CD4-positive, alpha-beta memory T cell (primary cell): ENCODE measurements at places on chromosomes 2 and 18. TPM values are rescaled to one million over a fixed set of nuclear protein-coding genes. Genes with fewer than 3 reads are reported as not detected.

POTEJ gene
- total RNA-seq: not detected

GRCh38 chr2:70396612-70397011, 94.7 kb upstream of the FAM136A start:
- DNase-seq: no peak

- DNase-seq: no peak
Observed at GRCh38 chr2:82636402-82637020, 1822.6 kb downstream of the SUCLG1 start.

- DNase-seq: no peak
Observed at GRCh38 chr2:71472019-71472418, 18.7 kb downstream of the DYSF start.

DNA sequence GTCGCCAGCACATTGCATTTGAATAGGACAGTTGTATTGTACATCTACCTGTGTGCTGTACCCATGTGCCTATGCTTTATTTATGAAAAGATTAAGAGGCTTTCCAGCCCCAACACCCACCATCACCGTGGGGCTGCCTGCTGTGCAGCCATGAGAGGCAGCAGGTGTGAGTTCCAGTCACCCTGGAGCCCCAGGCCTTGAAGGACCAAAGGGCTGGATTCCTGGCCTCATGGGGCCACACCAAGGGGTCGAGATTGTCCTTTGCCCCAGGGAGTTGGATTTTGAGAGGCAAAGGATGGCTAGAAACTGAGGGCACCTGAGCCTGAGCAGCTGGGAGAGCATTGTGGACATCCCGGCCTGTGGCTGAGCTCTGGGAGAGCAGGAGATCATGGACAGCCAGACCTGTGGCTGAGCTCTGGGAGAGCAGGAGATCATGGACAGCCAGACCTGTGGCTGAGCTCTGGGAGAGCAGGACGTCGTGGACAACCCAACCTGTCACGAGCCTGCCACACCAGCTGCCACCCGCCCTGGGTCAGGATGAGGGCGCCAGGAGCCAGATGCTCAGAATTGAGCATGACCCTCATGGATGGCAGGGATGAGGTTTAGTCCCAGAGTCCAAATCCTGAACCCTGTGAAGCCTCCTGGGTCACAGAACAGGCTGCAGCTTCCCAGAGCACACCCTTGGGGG, 182.5 kb upstream of the RAB6C start:
- DNase-seq: no peak

HNRNPA3 gene
- total RNA-seq: 175 TPM

LYPD6B gene
- total RNA-seq: not detected

UBR3 gene
- 43.5 TPM for total RNA-seq

GRCh38 chr2:55118643-55119083, 68.4 kb upstream of the RTN4 start:
- no peak for DNase-seq

DNA sequence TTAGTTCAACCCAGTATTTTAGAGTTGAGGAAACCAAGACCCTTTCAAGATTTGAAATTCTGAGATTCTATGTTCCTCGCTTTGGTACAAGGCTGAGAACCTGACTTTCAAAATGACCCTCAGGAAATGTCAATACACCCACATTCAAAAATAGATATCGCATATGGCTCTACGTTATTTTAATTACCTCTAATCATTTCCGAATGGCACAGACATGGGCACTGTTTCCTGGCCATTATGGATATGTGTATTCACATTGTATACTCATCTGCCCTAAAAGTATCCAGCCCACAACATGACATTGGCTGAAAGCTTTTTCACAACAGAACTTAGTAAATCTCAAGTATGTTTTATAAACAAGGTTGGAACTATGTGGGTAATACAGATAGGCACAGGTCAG, 6.7 kb downstream of the KLF7 start:
- DNase-seq: no peak

TMEM37 gene
- total RNA-seq: 0.44 TPM

MEIS1 gene
- total RNA-seq: not detected

GRCh38 chr18:51643483-51643882, 446.0 kb upstream of the MEX3C start:
- no peak for DNase-seq

CIAO1 gene
- 87.3 TPM for total RNA-seq

DNA sequence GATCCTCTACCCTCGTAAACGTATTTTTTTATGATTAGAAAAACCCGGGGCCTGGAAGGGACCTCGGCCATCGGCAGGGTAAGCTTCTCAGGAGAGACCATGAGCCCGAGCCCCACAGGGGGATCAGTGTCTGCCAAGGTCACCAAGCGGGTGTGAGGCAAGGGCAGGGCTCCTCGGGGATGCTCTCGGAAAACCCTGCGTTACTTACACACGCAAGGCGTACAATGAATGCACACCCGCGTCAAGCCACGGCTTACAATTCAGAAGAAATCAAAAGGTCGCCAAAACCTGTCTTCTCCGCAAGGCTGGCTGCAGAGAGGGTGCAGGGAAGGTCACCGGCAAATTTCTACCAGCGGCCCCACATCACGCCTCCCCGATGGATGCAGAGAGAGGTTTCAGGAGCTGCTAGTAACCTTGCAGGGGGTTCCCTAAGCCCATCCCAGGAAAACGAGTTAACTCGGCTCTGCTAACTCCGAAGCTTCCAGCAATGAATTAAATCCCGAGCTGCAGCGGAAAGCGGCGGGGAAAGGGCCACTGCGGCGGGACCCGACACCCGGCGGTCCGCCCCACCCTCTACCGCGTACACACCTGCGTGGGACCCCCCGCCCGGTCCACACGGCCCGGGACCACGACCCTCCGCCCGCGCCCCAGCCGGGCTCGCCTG, 638 bp downstream of the ST3GAL5 start:
- peak; percentile 38 for DNase-seq

DNA sequence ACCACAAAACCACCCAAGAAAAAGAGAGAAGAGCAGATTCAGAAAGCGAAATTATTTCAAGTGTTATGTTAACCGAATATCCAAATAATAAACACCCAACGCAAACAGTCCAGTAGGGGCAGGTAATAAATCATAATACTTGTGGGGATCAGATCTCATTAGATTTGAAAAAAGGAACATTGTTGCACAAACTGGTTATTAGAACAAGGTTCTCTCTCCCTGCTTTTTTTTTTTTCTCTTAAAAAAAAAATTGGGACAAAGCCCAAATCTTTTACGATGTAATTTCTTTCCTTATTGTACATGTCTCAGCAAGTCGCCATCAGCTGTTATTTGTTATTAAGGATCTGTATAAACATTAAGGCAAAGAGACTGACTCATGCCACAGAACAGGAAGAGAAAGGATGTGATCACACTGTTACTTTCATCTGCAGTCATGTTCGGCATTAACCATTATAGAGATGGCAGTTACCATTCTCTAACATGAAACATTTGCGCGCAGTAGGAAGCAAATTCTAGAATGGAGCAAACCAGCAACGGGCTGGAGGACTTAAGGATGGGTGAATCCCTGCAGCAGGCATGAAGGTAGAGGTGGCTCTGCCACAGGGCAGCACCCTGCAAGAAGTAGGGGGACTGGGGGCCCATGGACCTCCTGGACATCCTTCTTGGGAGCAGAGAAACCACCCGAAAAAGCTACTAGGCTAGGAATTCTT, 42.0 kb downstream of the EPHA4 start:
- DNase-seq: peak; percentile 38

PLEKHH2 gene
- total RNA-seq: 1.2 TPM

- no peak for DNase-seq
Observed at GRCh38 chr2:128439791-128440665, 121.4 kb upstream of the HS6ST1 start.

DNA sequence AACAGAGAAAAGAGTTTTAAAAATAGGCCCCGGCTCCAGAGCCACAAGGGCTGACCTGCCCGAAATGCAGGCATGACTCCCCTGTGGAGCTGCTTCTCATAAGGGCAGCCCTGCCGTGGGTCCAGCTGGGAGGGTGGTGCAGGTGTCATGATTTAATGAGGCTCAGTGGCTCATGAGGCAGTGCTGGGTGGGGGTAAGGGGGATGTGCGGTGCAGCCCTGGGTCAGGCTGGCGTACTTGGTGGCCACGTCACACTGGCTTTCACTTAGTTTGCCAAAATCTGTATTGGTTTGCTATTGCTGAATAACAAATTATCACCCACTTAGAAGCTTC, 33.6 kb downstream of the HJURP start:
- DNase-seq: no peak

DNA sequence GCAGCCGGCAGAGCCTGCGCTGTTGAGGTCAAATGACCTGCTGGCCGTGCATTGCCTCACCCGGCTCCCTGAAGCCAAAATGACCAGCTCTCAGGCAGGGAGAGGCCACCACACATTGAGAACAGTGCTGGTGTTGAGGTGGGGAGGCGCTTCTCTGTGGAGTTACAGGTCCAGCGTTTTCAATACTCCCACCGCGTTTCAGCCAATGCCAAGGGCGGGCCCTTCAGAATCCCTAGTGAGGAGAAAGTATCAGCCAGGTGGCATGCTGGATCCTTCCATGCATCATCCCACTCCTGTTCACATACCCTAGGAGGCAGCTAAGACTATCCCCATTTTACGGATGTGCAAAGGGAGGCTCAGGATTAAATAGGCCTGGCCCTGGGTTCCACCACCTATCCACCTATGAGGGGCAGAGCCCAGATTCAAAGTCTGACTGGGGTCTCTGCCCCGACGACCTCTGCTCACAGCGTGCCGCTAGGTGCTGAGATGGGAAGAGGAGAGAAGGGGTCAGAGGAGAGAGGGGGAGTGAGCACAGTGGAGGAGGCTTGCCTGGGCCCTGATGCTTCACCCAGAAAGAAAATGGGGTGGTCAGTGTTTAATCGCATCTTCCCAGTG, 137.6 kb upstream of the ID2 start:
- DNase-seq: no peak
